ENCODE measurements at places on chromosomes 7 and 10. TPM values are rescaled to one million over a fixed set of nuclear protein-coding genes. Genes with fewer than 3 reads are reported as not detected.

MRPL32 gene
- total RNA-seq, result 41.2 TPM

ERCC6 gene
- total RNA-seq, result 24.0 TPM

SPDYE5 gene
- total RNA-seq, result not detected

DDC gene
- 0.52 TPM for total RNA-seq

FAM25C gene
- not detected for total RNA-seq

ABCA13 gene
- total RNA-seq, result 0.52 TPM

EXOSC1 gene
- total RNA-seq, result 27.1 TPM

CALHM3 gene
- not detected for total RNA-seq

SLC26A3 gene
- not detected for total RNA-seq

FGL2 gene
- 32.4 TPM for total RNA-seq

AGR2 gene
- 3.1 TPM for total RNA-seq

ANXA8L1 gene
- 0.52 TPM for total RNA-seq

PROSER2 gene
- 1.0 TPM for total RNA-seq

GBX1 gene
- total RNA-seq, result not detected

FAM20C gene
- 14.6 TPM for total RNA-seq

NOC3L gene
- total RNA-seq, result 13.6 TPM

PLCE1 gene
- 29.2 TPM for total RNA-seq

NXPH1 gene
- not detected for total RNA-seq

All from skeletal muscle tissue (tissue), 5 donors.